ENCODE measurements at places on chromosomes 12 and 14.

- no peak for DNase-seq
Observed at GRCh38 chr12:65156366-65156841, 13.0 kb upstream of the LEMD3 start.

- DNase-seq = peak; percentile 11
Observed at GRCh38 chr14:100022772-100023451, 42.3 kb upstream of the EVL start.

GRCh38 chr12:98513379-98514322 is 1.7 kb upstream of the TMPO start:
- no peak for DNase-seq

GRCh38 chr12:49763006-49763591 is 21.7 kb downstream of the TMBIM6 start:
- DNase-seq = peak; percentile 34

DNA sequence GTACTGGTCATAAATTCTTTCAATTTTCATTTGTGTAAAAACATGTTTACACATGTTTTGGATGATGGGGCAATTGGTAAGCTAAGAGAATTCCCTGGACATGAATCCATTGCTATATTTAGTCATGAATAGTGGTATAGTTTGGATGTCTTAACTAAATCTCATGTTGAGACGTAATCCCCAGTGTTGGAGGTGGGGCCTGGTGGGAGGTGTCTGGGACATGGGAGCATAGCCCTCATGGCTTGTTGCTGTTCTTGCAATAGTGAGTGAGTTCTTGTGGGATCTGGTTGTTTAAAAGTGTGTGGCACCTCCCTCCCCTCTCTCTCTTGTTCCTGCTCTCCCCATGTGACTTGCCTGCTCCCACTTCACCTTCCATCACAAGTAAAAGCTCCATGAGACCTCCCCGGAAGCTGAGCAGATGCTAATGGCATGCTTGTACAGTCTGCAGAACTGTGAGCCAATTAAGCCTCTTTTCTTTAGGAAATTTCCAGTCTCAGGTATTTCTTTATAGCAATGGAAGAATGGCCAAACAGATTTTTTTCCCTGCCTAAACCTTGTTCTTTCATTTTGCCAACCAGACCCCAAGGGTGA is 33.6 kb downstream of the CTSG start:
- no peak for DNase-seq

DNA sequence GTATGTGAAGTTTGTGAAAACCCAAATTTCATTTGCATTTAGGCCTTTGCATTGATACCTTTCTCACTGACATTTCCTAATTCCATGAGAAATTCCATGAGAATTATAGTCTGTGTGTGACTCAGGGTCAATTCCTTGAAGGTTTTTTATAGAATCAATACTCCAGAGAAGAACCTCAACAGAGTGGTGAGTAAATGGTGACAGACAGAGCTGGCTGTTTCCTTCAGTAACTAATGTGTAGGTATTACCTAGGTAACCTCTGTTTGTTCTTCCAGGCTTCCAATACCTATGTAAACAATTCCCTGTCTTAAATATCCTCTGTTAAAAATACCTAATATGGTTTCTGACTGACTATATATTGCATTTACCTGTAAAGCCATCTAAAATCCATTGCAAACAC is 117.0 kb downstream of the TTC8 start:
- no peak for DNase-seq

GRCh38 chr14:58128416-58128815 is 23.6 kb downstream of the ARMH4 start:
- DNase-seq = no peak

- DNase-seq = no peak
Observed at GRCh38 chr14:89798212-89798773, 156.2 kb downstream of the EFCAB11 start.

DNA sequence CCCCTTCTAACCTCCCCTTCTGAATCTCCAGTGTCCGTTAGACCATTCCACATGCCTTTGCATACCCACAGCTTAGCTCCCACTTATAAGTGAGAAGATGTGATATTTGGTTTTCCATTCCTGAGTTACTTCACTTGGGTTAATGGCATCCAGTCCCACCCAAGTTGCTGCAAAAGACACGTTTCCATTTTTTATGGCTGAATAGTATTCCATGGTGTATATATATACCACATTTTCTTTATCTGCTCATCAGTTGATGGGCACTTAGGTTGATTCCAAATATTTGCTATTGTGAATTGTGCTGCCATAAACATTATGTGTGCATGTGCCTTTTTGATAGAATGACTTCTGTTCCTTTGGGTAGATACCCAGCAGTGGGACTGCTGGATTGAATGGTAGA is 67.8 kb downstream of the MVK start:
- DNase-seq = no peak

DNA sequence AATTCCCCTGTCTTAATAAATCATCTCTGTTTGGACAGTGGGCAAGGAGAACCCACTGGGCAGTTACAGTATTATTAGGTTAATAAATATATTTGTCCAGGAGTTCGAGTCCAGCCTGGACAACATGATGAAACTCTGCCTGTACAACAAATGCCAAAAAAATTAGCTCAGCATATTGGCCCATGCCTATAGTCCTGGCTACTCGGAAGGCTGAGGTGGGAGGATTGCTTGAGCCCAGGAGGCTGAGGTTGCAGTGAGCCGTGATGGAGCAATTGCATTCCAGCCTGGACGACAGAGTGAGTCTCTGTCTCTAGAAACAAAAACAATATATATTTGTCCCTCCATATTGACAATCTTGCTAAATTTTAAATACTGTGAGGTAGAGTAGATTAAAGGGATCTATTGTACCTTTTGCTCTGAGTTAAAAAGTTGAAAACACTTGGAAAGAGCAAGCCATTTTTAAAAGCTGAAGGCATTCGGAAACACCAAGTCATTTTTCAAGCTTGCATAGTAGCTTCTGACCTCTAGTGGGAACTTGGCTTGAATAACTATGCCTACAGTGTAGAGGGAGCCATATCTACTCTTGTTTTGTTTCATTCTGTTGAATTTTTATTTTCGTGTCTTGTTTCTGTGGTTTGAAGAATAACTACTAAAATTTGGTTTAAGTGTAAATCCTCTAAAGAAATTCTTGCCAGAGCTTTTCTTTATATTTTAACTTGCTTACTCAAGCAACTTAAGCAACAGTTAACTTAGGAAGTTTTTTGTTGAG is 14.6 kb upstream of the EEA1 start:
- peak; percentile 58 for DNase-seq

GRCh38 chr12:16189849-16190248 is 87.6 kb downstream of the SLC15A5 start:
- DNase-seq = peak; percentile 72

DNA sequence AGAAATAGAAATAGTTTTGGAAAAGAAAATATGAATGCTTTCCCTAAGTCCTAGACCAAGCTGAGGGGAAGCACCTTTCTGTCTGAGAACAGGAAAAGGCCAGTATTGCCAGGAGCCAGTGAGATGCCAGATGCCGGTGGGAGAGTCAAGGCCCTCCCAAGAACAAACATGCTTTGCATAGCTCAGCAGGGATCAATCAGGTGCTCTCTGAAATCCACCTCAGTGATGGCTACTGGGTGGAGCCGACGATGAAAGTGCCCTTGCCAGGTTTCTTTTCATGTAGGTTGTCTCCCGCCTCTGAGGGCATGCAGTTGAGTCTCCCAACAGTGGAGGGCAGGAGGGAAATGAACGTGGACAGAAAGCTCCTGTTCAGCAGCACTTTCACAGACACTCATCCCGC is 28.3 kb downstream of the DEGS2 start:
- no peak for DNase-seq

GRCh38 chr14:47427629-47428028 is 247.8 kb downstream of the MDGA2 start:
- DNase-seq = no peak

GRCh38 chr14:105205673-105206208 is 24.6 kb upstream of the NUDT14 start:
- no peak for DNase-seq

DNA sequence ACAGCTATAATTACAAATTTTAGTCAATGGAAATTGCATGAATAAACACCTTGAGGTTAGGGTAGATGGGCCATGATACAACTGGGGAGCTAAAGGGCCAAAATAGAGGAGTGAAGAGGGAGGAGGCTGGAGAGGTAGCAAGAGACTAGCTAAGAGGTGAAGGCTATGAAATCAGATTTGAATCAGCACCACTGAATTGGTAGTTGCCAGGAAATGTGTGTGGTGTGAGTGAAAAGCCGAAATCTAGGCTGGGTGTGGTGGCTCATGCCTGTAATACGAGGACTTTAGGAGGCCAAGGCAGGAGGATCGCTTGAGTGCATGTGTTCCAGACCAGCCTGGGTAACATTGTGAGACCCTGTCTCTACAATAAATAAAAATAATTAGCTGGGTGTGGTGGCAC is 22.7 kb downstream of the YY1 start:
- DNase-seq = no peak

Measured in RKO (cell line).